Choroid plexus epithelial cell (primary cell): ENCODE measurements at places on chromosomes 11 and 22.
A peak's percentile ranks its signal among the peaks of the same experiment; 100 is the strongest.

GRCh38 chr11:115279813-115280761 lies 224.1 kb downstream of the CADM1 start:
- peak; percentile 14 for DNase-seq

DNA sequence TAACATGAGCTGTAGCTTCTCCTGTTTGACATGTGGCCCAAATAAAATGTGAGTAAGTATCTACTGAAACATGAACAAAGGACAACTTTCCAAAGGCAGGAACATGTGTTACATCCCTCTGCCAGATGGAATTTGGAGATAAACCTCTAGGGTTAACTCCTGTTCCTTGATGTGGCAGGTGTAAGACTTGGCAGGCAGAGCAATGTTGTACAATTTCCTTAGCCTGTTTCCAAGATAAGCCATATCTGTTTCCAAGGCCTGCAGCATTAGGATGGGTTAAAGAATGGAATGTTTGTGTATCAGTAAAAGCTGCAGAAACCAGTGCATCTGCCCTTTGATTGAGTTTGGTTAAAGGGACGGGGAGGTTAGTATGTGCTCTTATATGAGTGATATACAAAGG lies 8.8 kb upstream of the DNAJB13 start:
- no peak for DNase-seq

GRCh38 chr11:46120346-46121300 lies 631 bp downstream of the PHF21A start:
- peak; percentile 79 for DNase-seq

GRCh38 chr11:70873736-70874412 lies 378.5 kb downstream of the SHANK2 start:
- DNase-seq: no peak

DNA sequence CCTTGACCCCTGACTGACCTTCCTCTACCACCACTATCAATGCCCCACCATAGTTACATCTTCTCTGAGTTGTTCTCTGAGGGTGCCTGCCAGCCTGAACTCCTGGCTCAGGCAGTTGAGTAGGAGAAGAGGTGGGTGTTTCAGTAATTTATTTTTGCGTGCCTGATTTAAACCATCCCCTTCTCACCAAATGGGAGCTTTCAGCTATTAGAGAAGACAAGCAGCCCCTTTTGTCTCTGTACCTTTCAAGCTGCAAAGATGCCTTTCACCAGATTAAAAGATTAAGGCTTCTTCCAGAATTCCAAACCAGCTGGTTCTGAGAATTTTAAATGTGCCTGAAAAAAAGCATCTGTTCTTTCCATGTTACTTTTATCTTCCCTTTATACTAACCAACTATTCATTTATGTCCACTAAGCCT lies 223.8 kb downstream of the FAM76B start:
- DNase-seq: no peak

GRCh38 chr11:32184041-32184722 lies 93.3 kb downstream of the RCN1 start:
- DNase-seq: no peak

- DNase-seq: no peak
Observed at GRCh38 chr22:36840106-36840505, 20.7 kb upstream of the NCF4 start.

- peak; percentile 41 for DNase-seq
Observed at GRCh38 chr22:24553597-24554312, 1.2 kb downstream of the GUCD1 start.

DNA sequence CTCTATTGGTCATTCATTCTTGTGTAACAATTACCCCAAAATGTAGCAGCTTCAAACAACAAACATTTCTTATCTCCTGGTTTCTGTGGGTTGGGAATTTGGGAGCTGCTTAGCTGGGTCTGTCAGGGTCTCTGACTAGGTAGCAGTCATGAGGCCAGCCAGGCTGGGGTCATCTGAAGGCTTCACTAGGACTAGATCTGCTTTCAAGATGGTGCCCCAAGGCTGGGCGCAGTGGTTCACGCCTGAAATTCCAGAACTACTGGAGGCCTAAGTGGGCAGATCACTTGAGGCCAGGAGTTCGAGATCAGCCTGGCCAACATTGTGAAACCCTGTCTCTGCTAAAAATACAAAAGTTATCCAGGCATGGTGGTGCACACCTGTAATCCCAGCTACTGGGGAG lies 13.1 kb upstream of the SPDYC start:
- DNase-seq: no peak

DNA sequence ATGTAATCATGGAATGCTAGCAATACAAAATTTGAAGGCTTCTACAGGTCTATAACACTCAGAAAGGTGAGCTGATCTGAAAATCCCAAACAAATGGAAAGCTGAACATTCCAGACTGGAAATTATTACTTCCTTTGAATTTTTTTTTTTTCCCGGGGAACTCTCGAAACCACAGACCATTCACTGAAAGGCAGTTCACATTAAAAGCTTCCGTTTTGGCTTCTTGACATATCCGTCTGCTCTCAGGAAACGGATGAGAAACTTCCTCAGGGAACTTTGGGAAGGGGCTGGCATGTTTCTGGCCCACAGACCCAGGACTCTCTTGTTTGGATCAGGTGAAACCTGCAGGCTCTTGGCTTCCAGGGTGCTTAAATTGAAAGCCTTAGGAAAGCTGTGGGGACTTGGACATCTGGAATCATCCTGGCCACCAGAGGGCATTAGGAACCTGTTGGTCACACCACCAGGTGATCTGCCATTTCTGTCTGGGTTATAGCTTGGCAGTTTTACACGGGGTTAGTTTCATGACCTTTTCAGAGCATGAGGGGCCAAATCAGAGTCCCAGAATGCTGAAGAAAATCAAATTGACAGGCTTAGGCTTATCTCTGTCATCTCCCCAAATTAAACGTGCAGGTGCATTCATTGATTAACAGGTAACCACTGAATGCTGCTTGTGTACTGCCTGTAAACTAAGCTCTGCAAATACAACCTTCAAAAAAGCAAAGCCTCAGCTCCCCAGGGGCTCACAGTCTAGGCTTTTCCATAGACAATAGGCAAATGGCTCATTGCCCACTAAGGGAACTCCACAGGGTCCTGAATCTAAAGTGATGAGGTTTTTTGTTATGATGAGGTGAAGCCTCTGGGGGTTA lies 22.7 kb upstream of the GRAMD1B start:
- DNase-seq: peak; percentile 86
